ENCODE measurements at places on chromosomes 4 and X.

- peak overlapping the region; percentile 42 for H3K27ac ChIP-seq
- no peaks in the 10 kb centered on the region for H3K27me3 ChIP-seq
- DNase-seq, result peak; percentile 25
- no peaks in the 10 kb centered on the region for H3K36me3 ChIP-seq
Measured at GRCh38 chr4:112747036-112747435, 110.1 kb downstream of the LARP7 start.

- H3K4me1 ChIP-seq, result no peaks in the 10 kb centered on the region
- no peaks in the 10 kb centered on the region for H3K36me3 ChIP-seq
- H3K4me3 ChIP-seq, result no peak overlapping the region
Measured at GRCh38 chr4:76651616-76652015, 216.6 kb downstream of the SHROOM3 start.

GRCh38 chr4:107997794-107998193 lies 8.1 kb downstream of the HADH start:
- no peaks in the 10 kb centered on the region for H3K4me1 ChIP-seq
- no peaks in the 10 kb centered on the region for H3K27me3 ChIP-seq
- H3K27ac ChIP-seq, result no peak overlapping the region
- no peak for DNase-seq
- H3K4me3 ChIP-seq, result no peak overlapping the region

DNA sequence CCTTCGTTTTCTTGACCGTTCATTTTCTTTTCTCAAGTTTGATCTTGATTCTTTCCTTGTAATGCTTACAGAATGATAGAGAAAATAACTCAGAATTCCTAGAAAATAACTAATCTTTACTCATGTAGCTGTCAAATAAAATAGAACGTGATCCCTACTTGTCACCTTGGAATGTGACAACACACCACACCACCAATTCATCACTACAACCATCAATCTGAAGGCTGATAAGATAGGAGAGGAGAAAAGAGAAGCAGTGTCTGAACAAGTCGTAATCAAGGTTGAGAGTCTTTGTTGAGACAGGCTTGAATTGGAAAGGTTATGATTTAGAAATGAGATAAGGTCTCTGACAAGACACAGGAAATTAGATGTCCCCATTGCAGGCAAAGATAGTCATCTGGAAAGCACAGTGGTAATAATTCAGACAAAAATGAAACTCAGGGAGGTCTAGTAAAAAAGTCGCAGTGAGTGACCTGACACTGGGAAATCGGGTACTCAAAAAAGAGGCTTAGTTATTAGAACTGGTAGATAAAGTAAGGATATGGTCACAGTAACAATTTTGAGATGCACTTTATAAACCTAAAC lies 456.2 kb downstream of the FAT4 start:
- H3K27ac ChIP-seq, result no peak overlapping the region
- no peaks in the 10 kb centered on the region for H3K27me3 ChIP-seq
- no peak overlapping the region for H3K4me3 ChIP-seq

GRCh38 chrX:1487401-1487800 lies 34.7 kb upstream of the ASMTL start:
- DNase-seq, result no peak
- H3K36me3 ChIP-seq, result no peaks in the 10 kb centered on the region
- no peak overlapping the region for H3K27ac ChIP-seq
- no peaks in the 10 kb centered on the region for H3K4me1 ChIP-seq
- H3K4me3 ChIP-seq, result no peak overlapping the region
- H3K27me3 ChIP-seq, result no peaks in the 10 kb centered on the region

- no peaks in the 10 kb centered on the region for H3K4me1 ChIP-seq
- no peaks in the 10 kb centered on the region for H3K36me3 ChIP-seq
- no peaks in the 10 kb centered on the region for H3K27me3 ChIP-seq
- H3K27ac ChIP-seq, result no peak overlapping the region
- H3K4me3 ChIP-seq, result no peak overlapping the region
Measured at GRCh38 chr4:98098764-98099163, 44.5 kb downstream of the STPG2 start.

DNA sequence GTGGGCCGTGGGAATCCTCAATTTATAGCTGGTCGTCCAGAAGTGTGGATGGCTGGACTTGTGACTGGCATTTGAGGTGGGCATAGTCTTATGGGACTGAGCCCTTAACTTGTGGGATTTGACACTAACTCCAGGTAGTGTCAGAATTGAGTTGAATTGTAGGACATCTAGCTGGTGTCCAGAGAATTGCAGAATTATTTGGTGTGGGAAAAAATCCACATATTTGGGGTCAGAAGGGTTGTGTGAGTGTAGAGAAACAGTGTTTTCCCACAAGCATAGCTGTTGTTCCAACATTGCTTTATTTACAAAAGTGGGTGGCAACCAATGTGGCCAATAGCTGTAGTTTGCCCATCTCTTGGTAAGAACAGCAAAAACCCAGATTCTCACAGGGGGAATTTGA lies 91.3 kb downstream of the MOSPD2 start:
- H3K27ac ChIP-seq, result no peak overlapping the region
- H3K36me3 ChIP-seq, result no peaks in the 10 kb centered on the region
- DNase-seq, result no peak

GRCh38 chr4:67343199-67343598 lies 202.1 kb downstream of the CENPC start:
- no peak for DNase-seq
- no peak overlapping the region for H3K27ac ChIP-seq
- no peaks in the 10 kb centered on the region for H3K27me3 ChIP-seq
- H3K4me1 ChIP-seq, result no peaks in the 10 kb centered on the region
- no peaks in the 10 kb centered on the region for H3K36me3 ChIP-seq

GRCh38 chrX:19735244-19735643 lies 152.2 kb downstream of the SH3KBP1 start:
- DNase-seq, result no peak
- H3K4me3 ChIP-seq, result no peak overlapping the region
- H3K4me1 ChIP-seq, result no peaks in the 10 kb centered on the region
- no peaks in the 10 kb centered on the region for H3K27me3 ChIP-seq
- no peaks in the 10 kb centered on the region for H3K36me3 ChIP-seq
- H3K27ac ChIP-seq, result no peak overlapping the region

- no peak for DNase-seq
- no peak overlapping the region for H3K27ac ChIP-seq
- H3K4me3 ChIP-seq, result no peak overlapping the region
- H3K27me3 ChIP-seq, result no peaks in the 10 kb centered on the region
- peaks cover 3% of the 10 kb centered on the region for H3K4me1 ChIP-seq
Measured at GRCh38 chr4:6854098-6854744, 55.4 kb upstream of the TBC1D14 start.

DNA sequence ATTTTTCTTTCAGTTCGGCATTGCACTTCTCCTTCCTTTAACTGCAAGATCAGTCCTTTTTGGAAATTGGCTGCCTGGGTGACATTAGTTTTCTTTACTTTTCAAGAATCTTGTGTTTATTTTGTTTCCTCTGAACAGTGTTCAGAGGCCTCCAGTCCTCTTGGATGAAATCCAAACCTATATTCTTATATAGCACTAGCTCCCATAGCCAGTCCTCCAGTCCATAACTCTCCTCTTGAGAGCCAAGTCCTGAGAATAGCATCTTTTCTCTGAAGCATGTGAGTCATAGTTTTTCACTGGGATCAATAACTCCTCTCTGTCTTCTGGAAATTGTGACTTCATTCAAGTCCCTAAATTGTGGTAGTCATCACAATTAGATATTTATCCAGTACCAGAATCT lies 357.5 kb downstream of the RAPGEF2 start:
- H3K36me3 ChIP-seq, result no peaks in the 10 kb centered on the region
- no peak overlapping the region for H3K27ac ChIP-seq
- no peak overlapping the region for H3K4me3 ChIP-seq
- no peaks in the 10 kb centered on the region for H3K4me1 ChIP-seq

DNA sequence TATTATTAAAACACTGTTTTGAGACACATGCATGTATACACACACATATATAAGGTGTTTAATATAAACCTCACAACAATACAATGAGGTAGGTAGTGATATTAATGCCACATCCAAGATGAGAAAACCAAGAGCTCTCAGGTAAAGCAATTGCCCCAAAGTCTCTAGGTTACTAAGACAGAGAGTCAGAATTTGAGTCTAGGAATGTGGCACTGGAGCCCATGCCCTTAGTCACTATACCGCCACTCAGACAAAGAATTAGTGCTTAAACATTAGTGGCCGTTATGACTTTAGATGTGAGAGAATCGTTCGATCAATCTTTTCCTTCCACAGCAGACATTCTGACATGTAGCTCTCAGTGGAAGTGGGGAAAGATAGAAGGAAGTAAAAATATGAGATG lies 108.2 kb upstream of the ACSL4 start:
- no peak for DNase-seq
- no peak overlapping the region for H3K27ac ChIP-seq
- H3K4me1 ChIP-seq, result peaks cover 4% of the 10 kb centered on the region

DNA sequence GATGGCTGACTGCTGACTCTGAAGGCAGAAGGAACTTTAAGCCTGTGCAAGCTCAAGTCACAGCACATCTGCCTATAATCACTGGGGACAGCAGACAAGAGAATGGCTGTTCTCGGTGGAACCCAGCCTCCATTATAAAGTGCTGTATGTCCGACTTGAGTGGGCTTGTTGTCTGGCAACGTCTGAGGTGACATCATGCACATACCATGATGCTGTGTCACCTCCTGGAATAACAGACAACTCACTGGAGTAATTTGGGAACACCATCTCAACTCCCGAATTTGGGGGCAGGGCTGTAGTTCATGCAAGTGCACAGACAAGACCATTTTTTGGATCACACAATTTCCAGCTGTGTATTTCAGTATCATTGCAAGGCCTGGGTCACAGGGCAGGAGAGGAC lies 59.8 kb upstream of the GPM6B start:
- no peaks in the 10 kb centered on the region for H3K36me3 ChIP-seq
- peaks cover 20% of the 10 kb centered on the region for H3K4me1 ChIP-seq
- H3K4me3 ChIP-seq, result no peak overlapping the region
- DNase-seq, result no peak
- no peaks in the 10 kb centered on the region for H3K27me3 ChIP-seq
- H3K27ac ChIP-seq, result no peak overlapping the region

DNA sequence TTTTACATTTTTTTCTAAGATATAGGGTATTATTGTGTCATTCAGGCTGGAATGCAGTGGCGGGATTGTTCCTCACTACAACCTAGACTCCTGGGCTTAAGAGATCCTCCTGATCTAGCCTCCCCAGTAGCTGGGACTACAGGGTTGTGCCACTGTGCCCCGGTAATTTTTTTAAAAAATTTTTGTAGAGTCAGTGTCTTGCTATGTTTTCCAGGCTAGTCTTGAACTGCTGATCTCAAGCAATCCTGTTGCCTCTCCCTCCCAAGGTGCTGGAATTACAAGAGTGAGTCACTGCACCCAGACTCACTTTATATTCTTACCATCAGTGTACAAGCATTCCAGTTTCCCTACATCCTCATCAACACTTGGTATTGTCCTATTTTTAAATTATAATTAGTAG lies 156.4 kb upstream of the GYPA start:
- no peaks in the 10 kb centered on the region for H3K4me1 ChIP-seq
- no peak overlapping the region for H3K27ac ChIP-seq
- H3K27me3 ChIP-seq, result no peaks in the 10 kb centered on the region
- DNase-seq, result no peak
- no peaks in the 10 kb centered on the region for H3K36me3 ChIP-seq

DNA sequence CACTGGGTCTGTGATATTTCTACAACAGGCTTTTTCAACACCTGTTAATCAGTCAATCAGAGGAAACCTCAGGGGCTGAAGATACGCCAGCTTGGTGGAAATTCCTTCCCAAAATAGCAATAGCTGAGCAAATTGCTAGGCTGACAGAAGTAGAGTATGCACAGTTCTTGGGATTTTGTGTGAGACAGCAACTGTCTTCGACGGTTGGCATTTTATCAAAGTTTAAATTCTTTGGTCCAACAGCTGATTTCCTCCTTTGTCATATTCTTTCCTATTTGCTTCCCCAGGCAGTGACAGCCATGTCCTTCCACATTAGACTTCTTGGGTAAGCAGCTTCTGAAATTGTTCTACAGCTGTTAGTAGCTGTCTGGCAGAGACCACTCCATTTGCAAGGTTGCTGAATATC lies 8.0 kb upstream of the PALLD start:
- H3K4me3 ChIP-seq, result no peak overlapping the region
- no peaks in the 10 kb centered on the region for H3K27me3 ChIP-seq
- no peak overlapping the region for H3K27ac ChIP-seq
- no peak for DNase-seq
- H3K36me3 ChIP-seq, result no peaks in the 10 kb centered on the region

DNA sequence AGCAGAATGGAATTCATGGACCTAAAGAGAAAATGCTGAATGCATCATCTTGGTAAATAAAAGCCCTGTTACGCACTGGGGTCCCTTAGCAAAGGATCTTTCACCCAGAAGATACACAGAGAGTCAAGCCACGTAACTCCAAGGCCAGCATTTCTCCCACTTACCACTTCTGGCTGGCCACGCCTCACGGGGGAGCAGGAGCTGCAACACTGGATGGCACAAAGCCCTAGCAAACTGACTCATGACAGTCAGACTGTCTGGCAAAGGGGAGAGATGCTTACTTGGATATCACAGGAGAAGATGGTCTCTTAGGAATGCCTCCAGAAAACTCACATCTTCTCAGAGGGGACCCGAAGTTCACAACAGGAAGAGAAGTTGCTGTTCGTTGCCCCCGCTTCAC lies 51.4 kb upstream of the BCLAF3 start:
- no peaks in the 10 kb centered on the region for H3K4me1 ChIP-seq
- H3K27ac ChIP-seq, result no peak overlapping the region
- H3K36me3 ChIP-seq, result no peaks in the 10 kb centered on the region
- no peak for DNase-seq
- no peaks in the 10 kb centered on the region for H3K27me3 ChIP-seq
- no peak overlapping the region for H3K4me3 ChIP-seq

- no peak overlapping the region for H3K27ac ChIP-seq
- no peak for DNase-seq
- H3K36me3 ChIP-seq, result no peaks in the 10 kb centered on the region
- H3K4me1 ChIP-seq, result peaks cover 16% of the 10 kb centered on the region
- H3K4me3 ChIP-seq, result peak overlapping the region; percentile 62
- H3K27me3 ChIP-seq, result peaks cover 19% of the 10 kb centered on the region
Measured at GRCh38 chr4:794900-795725, 30.8 kb downstream of the CPLX1 start.

DNA sequence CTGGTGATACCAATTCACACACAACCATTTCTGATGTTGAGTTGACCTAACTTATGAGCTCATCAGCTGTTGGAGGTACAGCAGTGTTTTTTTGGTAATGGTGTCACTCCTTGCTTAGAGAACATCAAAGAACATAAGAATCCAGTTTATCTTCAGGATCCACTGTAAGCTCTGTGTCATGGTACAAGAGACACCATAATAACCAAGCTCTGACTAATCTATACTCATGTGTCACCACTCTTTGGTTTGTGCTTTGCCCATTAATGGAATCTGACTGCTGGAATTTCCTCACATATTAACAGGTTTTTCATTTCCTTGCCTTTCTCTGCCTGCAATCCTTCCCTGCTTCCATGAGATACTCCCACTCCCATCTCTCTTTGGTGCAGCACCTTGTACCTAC lies 735.1 kb upstream of the LCORL start:
- H3K27ac ChIP-seq, result no peak overlapping the region
- H3K4me1 ChIP-seq, result no peaks in the 10 kb centered on the region
- H3K27me3 ChIP-seq, result no peaks in the 10 kb centered on the region
- DNase-seq, result no peak

GRCh38 chrX:120334151-120334550 lies 22.9 kb upstream of the TMEM255A start:
- no peaks in the 10 kb centered on the region for H3K27me3 ChIP-seq
- no peaks in the 10 kb centered on the region for H3K4me1 ChIP-seq
- no peak for DNase-seq
- H3K27ac ChIP-seq, result no peak overlapping the region

GRCh38 chrX:42089031-42089430 lies 165.7 kb upstream of the CASK start:
- H3K4me3 ChIP-seq, result no peak overlapping the region
- no peaks in the 10 kb centered on the region for H3K36me3 ChIP-seq
- H3K4me1 ChIP-seq, result peaks cover 14% of the 10 kb centered on the region
- DNase-seq, result no peak
- H3K27me3 ChIP-seq, result no peaks in the 10 kb centered on the region

Data from H1 (cell line).